NCI-H1105 (cell line): ENCODE measurements at places on chromosomes 13 and 19.

GRCh38 chr19:41416194-41416674 is 10.9 kb downstream of the B3GNT8 start:
- no peak for DNase-seq

DNA sequence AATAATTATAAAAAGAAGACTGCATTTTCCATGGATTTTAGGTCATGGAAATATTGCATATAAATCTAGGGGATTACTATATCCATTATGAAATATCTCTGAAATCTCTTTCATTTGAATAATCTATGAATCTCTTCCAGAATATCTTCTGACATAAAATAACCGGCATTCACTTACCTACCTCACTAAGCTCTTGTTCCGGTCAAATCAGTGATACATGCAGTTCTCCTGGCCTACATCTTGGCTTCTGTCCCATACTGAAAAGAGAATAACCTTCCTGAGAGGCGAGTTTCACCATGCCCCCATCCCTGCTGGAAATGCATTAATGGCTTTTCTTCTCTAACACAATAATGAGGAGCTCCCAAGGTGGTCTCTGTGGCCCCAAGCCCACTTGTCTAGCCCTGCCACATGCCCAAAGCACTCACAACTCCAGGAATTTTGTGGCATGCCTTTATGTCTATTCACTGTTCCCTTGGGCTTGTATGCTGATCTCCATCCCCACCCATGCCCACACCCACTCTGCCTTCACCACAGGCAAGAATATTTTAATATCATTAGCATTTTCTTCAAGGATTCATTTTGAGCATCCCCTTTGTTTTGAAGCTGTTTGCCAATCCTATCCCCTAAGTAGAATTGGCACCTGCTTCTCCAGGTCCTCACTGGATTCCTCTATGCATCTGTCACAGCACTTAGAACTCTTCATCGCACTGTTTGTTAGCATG is 401.6 kb downstream of the COG6 start:
- DNase-seq = no peak

DNA sequence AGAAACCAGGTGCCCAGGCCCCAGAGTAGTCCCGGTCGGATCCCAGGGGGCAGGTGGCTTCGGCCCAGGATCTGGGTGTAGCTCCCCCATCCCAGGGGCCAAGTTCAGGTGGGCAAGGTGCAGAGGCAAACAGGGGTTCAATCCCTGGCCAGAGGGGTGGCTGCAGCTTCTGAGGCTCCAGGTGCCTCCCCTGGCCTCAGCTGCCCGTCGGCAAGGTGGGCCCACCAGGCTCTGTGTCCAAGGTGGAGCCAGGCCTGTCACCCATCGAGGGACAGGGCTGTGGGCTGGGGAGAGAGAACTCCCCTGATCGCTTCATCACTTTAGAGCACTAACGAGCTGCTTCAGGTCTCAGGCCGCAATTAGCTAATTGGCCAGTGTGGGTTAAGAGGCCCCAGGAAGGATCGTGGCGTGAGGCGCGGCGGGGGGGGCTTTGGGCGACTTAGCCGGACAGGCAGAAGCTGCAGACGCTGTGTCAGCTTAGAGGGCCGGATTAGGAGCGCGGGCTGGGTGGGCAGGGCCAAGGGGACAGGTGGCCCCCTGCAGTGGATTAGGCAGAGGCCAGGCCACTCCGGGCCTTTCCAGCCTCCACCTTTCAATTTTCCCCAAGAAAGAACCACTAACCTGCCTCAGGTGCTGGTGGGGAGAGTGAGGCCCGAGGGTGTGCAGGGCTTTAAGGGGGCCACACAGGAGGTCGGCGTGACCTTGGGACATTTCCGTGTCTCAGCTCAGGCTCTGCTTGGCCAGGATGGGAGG is 2.8 kb upstream of the RAX2 start:
- DNase-seq = no peak

DNA sequence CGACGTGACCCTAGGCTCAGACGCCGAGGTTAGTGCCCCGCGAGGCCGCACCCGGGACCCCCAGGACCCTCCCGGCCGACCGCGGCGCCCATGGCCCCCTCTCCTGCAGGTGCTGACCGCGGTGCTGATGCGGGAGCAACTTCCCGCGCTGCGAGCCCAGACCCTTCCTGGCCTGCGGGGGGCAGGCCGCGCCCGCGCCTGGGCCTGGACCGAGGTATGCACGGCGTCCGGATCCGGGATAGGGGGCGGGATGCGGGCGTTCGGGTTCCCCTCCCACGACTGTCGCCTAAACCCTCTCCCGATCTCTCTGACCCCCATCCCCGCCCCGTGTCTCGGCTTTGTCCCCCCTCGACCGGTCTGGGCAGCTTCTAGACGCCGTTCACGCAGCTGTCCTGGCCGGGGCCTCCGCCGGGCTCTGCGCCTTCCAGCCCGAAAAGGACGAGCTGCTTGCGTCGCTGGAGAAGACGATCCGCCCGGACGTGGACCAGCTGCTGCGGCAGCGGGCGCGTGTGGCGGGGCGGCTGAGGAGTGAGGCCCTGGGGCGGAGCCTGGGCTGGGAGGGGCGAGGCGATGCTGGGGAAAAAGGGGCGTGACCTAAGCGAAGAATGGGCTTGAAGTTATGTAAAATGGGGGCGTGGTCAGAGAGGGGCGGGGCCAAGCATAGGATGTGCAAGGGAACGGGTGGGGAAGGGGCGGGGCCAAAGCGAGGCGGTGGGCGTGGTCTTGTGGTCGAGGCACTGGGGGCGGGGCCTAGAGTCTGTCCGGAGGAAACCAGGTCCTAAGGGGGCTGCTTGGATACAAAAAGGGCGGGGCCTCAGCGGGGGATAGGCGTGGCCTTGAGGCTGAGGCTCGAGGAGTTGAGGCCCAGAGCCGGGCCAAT is 16.0 kb upstream of the COLGALT1 start:
- DNase-seq = peak; percentile 92

GRCh38 chr19:37007587-37008220 is 70.5 kb upstream of the ZNF420 start:
- peak; percentile 83 for DNase-seq

DNA sequence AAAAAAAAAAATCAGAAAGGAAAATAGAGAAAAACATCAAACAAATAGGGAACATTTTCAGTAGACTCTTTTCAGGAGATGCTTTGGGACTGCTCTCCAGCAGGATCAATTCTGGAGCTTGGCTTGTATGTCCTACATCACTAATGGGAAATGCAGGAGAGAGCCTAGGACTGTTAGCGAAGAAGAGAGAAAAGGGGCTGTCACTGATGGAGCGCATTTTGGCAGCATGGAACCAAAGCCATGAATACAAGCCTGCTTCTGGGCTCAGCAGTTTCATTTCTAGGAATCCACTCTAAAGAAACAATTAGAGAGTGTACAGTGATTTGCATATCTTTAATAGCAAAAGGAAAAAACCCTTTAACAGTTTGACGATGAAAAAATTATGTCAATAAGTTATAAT is 203.9 kb downstream of the NUFIP1 start:
- no peak for DNase-seq

- DNase-seq = no peak
Observed at GRCh38 chr13:45219938-45220375, 19.1 kb upstream of the KCTD4 start.

DNA sequence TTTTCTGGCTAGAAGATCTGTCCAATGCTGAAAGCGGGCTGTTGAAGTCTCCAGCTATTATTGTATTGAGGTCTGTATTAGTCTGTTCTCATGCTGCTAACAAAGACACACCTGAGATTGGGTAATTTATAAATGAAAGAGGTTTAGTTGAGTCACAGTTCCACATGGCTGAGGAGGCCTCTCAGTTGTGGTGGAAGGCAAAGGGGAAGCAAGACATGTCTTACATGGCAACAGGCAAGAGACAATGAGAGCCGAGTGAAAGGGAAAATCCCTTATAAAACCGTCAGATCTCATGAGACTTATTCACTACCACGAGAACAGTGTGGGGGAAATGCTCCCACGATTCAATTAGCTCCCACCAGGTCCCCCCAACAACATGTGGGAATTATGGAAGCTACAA is 980.4 kb downstream of the SLITRK5 start:
- DNase-seq = no peak

- no peak for DNase-seq
Observed at GRCh38 chr19:30341611-30342201, 30.5 kb upstream of the ZNF536 start.
